OCI-M1 (cell line): ENCODE measurements at places on chromosomes 7 and 10.

- no peak for DNase-seq
These were observed 96.5 kb downstream of the ZMIZ1 start for GRCh38 chr10:79165070-79165778.

GRCh38 chr7:108403597-108404217, 52.5 kb downstream of the NRCAM start:
- DNase-seq: no peak

DNA sequence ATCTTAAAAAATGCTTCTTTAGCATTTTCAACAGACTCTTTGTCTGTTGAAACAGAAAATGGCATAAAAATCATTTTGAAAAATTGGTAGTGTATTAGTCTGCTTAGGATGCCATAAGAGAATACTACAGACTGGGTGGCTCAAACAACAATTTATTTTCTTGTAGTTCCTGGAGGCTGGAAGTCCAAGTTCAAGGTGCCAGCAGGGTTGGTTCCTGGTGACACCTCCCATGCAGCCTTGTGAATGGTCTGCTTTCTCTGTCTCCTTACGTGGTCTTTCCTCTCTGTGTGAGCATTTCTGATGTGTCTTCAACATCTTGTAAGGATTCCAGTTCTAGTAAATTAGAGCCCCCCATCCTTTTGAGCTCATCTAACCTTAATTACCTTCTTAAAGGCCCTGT, 26.1 kb upstream of the RAB11FIP2 start:
- no peak for DNase-seq

- no peak for DNase-seq
These were observed 7.5 kb downstream of the VWC2 start for GRCh38 chr7:49780953-49781352.

- no peak for DNase-seq
These were observed 191.9 kb downstream of the C7orf25 start for GRCh38 chr7:42720012-42720411.
